Cortex of kidney (tissue), 1 donor: ENCODE measurements at places on chromosomes 6 and 20.

DNA sequence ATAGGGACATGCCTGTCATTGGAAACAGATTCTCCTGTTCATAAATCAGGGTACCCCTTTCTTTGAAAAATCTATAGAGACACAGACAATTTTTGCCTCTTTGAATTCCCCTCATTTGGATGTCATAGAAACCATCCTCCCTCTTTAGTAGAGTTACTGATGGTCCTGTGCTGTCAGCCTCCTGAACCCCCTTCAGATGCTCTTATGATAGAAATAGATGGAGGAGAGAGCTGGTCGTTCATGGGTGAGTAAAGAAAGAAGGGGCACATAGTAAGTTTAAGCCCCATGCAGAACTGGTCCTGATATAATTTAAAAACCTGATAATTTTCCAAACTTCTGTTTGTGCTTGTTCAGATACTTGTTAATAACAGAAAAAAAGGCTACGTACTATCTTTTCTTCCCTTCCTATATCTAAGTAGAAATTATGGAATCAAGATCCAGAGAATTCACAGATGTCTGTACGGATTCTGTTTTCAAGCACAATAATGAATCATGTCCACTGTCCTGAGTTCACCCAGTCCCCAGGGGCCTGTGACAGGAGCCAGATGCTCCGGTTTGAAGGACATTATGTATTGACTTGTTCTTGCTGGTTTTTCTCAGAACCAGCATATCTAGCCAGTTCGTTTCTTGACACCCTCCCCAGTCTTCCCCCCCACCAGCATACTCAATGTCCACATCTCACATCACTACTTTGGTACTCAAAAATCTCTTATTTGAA is 78.1 kb downstream of the NCOA7 start:
- DNase-seq = no peak

DNA sequence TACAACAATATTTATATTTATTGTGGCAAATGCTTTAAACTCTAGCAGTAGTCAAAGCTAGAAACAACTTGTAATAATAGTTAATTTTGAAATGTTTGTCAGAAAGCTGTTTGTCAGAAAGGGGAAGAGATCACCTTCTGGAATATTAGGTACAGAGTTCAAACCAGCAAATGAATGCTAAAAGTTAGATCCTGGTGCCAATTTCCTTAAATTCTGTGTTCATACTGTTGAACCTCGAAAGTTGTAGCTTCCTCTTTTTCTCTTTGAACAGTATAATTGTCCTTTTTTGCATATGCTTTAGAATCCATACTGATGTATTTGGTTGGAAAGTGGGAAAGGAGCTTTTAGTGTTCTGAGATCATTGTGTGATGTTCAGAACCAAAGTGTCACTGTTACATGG is 22.4 kb downstream of the ITCH start:
- no peak for DNase-seq

- no peak for DNase-seq
These were observed 67.2 kb downstream of the TRDN start for GRCh38 chr6:123569575-123569974.

- no peak for DNase-seq
These were observed 90.9 kb upstream of the PREP start for GRCh38 chr6:105493736-105494135.

DNA sequence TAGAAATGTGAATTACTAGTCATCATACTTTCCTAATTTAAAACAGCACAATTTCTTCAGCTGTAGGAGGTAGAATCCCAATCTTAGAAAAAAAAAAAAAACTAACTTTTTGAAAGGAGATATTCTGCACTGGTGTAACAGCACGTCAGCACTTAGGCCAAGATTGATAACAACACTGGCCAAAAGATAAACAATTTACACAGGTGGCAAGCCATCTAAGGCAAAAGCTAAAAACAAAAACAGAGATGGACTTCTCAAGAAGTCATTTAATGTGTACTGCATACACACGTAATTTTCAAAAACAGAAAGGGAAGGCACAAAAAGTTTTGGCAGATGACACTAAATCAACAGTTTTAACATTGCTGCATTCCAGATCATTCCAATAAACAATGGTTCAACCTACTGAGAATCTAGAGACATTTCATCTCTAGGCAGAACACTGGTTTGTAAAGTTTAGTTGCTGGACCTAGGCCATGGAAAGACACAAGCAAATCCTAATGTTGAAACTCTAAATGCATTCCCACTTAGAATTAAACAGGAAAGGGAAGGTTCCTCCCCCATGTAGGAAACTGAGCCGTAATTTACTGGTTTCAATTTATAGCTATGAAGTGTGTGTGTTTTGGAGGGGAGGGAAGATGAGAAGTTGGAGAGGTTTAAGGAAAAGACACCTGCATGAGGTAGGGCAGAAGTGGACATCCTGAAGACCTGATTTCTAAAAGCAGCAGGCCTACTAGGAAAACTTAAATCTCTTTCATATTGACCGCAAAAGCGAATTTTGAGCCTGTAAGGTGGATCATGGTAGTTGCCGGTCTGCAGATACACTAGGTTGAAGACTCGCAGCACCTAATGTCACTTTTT is 1.3 kb downstream of the GCLC start:
- DNase-seq = no peak

DNA sequence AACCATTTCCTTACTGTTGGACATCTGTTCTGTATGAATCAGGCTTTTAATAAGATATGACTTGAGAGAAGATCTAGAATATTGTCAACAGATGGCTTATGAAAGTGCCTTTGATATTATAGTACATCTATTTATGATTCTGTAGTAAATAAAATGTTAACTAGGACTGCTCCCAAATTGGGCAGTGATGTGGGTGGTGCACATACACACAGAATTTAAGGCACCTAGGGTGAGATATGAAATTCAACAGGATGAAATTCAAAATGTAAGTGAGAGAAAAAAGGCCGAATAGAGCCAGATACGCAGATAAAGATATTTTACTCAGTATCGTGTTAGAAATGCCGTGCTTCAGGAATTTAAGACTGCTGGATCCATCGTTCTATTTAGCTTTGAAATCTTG is 26.3 kb downstream of the FAM50B start:
- no peak for DNase-seq
